Renal cortical epithelial cell (primary cell): ENCODE measurements at places on chromosomes 11 and 22. TPM values are rescaled to one million over a fixed set of nuclear protein-coding genes. Genes with fewer than 3 reads are reported as not detected.

- no peak for DNase-seq
Observed at GRCh38 chr11:92703449-92703830, 266.0 kb upstream of the MTNR1B start.

- no peak for DNase-seq
Observed at GRCh38 chr11:115179636-115180035, 324.6 kb downstream of the CADM1 start.

- no peak for DNase-seq
Observed at GRCh38 chr22:33114565-33114964, 56.4 kb upstream of the SYN3 start.

DNA sequence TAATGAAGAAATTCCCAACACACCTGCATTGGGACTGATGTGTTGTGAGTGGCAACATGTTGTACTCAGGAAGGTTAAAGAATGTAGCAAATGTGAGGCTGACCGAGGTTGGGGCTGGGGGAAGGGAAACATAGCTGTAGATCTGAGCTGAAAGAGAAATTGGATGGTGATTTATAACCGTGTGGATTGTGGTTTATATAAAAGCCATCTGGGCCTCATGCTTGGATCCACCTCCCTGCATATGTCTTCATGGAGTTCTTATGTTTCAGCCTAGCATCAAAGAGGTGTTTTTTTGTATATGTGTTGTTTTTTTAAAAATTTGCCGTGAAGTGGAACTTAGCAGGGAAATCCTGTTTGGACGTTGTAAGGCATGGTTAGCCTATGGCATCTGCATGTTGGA lies 141.3 kb downstream of the NAV2 start:
- DNase-seq = no peak

Gene RIMBP3C
- under 0.01 and 0.17 TPM in 2 replicates for total RNA-seq

Gene APOBEC3B
- 0.15 and 4.0 TPM in 2 replicates for total RNA-seq

Gene NXPE2
- total RNA-seq = 0.05 and 0.17 TPM in 2 replicates

Gene ACTN3
- total RNA-seq = not detected in 2 replicates

Gene ACR
- total RNA-seq = not detected in 2 replicates

Gene CLCF1
- total RNA-seq = 13.9 and 22.7 TPM in 2 replicates

Gene GRM5
- under 0.01 and 0.15 TPM in 2 replicates for total RNA-seq

Gene UVRAG
- total RNA-seq = 12.9 and 17.7 TPM in 2 replicates

Gene B4GALNT4
- 4.0 and 4.5 TPM in 2 replicates for total RNA-seq

Gene SLC6A5
- total RNA-seq = not detected in 2 replicates

Gene IFITM2
- total RNA-seq = 13.5 and 126 TPM in 2 replicates

Gene UBQLN3
- total RNA-seq = 0.05 TPM in 1 of 2 replicates, not detected in the other

Gene SLC22A9
- total RNA-seq = not detected in 2 replicates
